Smooth muscle cell of the brain vasculature (primary cell): ENCODE measurements at places on chromosomes 1 and 21.
A peak's percentile ranks its signal among the peaks of the same experiment; 100 is the strongest.

DNA sequence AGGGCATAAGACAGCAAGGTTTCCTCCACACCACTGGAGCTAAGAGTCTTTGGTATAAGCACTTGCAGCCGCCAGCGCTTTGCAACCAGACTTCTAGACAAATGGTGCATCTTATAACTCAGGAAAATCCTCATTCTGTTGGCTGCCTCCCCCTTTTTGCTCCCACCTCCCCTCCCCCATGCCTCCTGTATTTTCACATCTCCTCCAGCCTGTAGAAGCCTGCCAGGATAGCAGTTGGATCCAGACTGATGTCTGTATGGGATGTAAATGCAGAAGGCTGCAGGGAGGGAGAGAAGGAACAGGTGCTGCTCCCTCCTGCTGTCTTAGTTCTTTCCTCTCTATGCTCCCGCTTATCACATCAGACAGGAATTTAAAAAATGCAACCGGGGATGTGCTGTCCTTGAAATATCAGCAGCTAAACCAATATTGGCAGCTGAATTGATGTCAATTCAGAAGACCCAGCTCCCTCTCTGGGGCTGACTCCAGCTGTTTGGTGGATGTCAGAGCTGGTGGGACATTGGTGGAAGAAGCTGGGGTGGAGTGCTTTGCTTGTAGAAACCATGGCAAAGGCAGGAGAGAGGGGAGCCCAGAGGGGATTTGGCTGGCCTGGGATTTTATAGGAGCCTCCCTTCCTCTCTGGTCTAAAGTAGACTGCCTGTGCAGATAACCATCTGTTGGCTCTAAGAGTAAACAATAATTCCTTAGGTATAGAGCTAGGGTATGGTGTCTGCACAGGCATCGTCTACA is 53.5 kb downstream of the NFASC start:
- DNase-seq = no peak

- no peak for DNase-seq
Measured at GRCh38 chr1:228706305-228706704, 29.0 kb upstream of the RHOU start.

DNA sequence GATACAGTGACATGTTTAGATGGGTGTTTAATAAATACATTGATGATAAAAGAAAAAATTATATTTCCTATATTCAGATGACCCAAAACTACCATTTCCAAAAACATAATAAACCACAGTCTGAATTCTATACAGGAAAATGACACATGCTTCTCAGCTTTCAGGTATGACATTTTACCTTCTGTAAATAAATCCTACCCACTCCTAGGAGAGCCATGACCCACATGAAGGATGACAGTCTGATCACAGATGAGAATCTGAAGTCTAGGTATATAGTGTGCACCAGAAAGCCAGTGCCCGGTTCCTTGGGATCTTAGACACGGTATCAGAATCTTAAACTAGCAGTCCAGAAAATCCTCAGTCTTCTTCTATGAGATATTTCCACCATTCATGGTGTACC is 3.7 kb upstream of the GJA9 start:
- no peak for DNase-seq

DNA sequence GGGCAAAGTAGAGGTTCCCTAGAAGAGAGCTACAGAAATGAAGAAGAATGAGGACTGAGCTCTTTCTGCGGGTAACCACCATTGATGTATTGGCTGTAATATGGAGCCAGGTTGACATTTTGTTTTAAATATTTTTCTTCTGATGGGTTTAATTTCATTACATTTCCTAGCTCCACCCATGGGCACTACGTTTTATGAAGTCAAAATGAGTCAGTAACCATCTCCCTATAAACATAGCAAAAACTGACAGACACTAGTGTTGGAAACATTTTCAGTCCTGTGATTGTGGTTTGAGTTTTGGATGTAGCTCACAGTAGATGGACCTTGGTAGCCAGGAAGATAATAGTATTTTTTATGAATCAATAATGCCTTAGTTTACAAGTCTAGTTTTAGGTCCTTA is 470.4 kb upstream of the B3GALT2 start:
- DNase-seq = no peak

GRCh38 chr1:211643324-211644212 is 31.9 kb downstream of the NEK2 start:
- no peak for DNase-seq

DNA sequence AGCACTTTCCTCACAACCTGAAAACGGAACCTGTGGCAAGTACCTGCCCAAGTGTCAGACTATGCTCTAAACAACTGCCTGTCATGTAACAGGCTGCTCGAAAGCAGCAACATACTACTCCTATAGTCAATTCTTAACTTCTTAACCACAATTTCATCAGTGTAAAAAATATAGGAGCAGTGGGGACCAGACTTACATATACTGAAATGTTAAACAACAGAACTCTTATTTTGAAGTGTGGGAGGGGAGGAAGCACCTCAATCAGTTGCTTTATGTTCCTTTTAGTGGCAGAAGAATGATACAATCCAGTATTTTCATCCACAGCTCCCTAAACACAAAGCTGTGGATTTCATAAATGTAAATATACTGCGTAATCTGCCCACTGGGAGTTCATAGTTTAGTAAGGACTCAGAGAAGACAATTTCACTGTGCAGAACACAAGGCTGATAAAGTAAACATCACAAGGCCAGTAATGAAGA is 44.2 kb downstream of the WLS start:
- DNase-seq = peak; percentile 49

- no peak for DNase-seq
Measured at GRCh38 chr1:8974551-8974950, 28.9 kb downstream of the CA6 start.

DNA sequence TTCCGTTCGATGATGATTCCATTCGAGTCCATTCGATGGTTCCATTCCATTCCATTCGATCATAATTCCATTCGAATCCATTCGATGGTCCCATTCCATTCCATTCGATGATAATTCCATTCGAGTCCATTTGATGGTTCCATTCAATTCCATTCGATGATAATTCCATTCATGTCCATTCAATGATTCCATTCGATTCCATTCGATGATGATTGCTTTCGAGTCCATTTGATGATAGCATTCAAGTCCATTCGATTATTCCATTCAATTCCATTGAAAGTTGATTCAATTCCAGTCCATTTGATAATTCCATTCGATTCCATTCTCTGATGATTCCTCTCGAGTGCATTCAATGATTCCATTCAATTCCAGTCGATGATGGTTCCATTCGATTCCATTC is 3895.3 kb downstream of the SRGAP2C start:
- no peak for DNase-seq

DNA sequence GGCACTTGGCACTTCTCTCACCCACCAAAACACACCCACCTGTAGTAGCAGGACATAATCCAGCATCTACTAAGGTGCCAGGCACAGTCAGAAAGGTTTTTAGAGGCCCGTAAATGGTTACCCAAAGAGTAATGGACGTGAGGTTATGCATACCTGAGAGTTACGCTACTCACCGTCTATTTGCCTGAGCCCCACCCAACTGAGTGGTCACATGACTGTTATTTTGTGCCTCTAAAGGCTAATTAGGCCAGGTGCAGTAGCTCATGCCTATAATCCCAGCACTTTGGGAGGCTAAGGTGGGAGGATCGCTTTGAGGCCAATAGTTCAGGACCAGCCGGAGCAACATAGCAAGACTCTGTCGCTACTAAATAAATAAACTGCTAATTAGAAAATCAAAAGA is 11.0 kb downstream of the LMX1A start:
- DNase-seq = no peak

- DNase-seq = no peak
Measured at GRCh38 chr1:24503059-24503751, 569 bp downstream of the RCAN3 start.

DNA sequence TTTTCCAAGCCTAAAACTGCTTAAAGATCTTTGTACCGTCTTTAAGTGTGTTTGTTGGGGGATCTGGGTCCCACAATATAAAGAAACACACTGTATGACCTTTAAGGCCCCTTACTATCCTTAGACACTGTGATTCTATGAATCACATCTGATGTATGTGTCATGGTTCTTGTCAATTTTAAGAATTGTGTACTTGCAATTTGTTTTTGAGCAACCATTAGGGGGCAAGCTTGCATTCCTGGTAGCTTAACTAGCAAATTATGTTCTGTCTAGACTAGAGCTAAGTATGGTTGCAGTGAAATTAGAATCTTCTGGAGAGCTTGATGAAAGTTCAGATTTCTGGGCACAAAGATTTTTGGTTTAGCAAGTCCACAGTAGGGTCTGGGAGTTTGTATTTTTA is 219.5 kb downstream of the TPR start:
- peak; percentile 23 for DNase-seq

GRCh38 chr21:28885853-28886177 is 106.9 kb downstream of the LTN1 start:
- no peak for DNase-seq

GRCh38 chr1:1938613-1939295 is 19.7 kb upstream of the TMEM52 start:
- no peak for DNase-seq
